Activated naive CD8-positive, alpha-beta T cell treated with anti-CD3 and anti-CD28 coated beads for 36 hours (primary cell): ENCODE measurements at places on chromosomes 16 and 17. TPM values are rescaled to one million over a fixed set of nuclear protein-coding genes. Genes with fewer than 3 reads are reported as not detected.
A peak's percentile ranks its signal among the peaks of the same experiment; 100 is the strongest.

DNA sequence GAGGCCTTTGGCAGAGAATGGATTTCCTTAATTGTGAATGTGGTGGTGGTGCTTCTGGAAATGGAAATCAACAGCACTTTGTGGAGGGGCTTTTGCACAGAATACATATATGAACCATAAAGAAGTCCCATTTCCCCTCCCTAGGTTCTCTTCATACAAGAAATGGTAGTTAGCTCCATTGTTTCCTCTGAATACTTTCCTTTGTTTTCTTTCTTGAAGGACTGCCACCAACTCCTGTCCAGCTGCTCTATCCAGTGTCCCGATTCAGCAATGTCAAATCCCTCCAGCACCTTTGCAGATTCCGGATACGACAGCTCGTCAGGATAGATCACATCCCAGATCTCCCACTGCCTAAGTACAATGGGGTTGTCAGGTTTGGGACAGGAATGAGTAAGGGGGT, 33.2 kb upstream of the ARHGAP23 start:
- H3K27ac ChIP-seq: no peak overlapping the region
- H3K27me3 ChIP-seq: no peaks in the 10 kb centered on the region
- H3K4me1 ChIP-seq: no peaks in the 10 kb centered on the region
- no peak for DNase-seq
- peaks cover 4% of the 10 kb centered on the region for H3K36me3 ChIP-seq
- no peak overlapping the region for H3K4me3 ChIP-seq

The NPTX1 gene
- 5.3 TPM for total RNA-seq

- DNase-seq: peak; percentile 84
- H3K27me3 ChIP-seq: no peaks in the 10 kb centered on the region
- H3K36me3 ChIP-seq: no peaks in the 10 kb centered on the region
- no peak overlapping the region for H3K4me3 ChIP-seq
These were observed 192.4 kb upstream of the GSE1 start for GRCh38 chr16:85420501-85421337.

DNA sequence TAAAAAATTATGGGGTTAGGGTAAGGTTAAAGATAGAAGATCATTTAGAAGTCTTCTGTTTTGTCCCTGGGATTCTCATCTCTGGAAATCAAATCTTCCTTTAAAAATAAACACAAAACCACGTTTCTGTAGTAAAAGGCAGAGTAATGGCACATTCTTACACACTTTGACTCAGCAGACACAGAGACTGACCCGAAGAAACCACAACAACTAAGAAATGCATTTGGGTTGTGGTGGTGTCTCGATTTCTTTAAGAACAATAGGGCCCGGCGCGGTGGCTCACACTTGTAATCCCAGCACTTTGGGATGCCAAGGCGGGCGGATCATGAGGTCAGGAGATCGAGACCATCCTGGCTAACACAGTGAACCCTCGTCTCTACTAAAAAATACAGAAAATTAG, 54.9 kb upstream of the MYH10 start:
- DNase-seq: no peak
- H3K36me3 ChIP-seq: no peaks in the 10 kb centered on the region
- no peak overlapping the region for H3K4me3 ChIP-seq
- H3K27me3 ChIP-seq: peaks cover 22% of the 10 kb centered on the region
- no peak overlapping the region for H3K27ac ChIP-seq
- H3K4me1 ChIP-seq: no peaks in the 10 kb centered on the region

The SLX1A gene
- 65.7 TPM for total RNA-seq

The TRIM72 gene
- total RNA-seq: not detected

DNA sequence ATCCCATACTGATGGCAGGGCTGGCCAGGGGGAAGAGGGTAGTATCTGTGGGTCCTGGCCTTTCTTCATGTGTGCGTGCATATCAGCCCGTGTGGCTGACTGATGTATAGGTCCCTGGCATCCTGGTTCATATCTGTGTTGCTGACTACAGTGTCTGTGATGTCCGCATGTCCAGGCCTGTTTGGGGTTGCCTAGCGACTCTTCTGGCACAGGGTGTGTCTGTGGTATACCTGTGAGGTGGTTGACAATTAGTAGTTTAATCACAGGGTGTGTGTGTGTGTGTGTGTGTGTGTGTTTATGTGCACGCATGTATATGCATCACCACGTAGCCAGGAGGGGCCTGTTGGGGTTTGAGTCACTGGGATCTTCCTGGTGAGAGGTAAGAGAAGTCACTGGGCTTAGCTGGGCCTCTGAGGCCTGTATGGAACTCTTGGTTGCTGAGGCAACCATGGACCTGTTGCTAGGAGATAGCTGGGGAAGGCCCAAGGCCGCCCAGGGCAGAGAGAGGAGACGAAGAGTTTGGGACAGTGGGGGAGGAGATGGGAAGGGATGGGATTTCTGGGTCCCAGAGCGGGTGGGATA, 603 bp upstream of the TMEM95 start:
- H3K36me3 ChIP-seq: peaks cover 22% of the 10 kb centered on the region
- H3K4me3 ChIP-seq: peak overlapping the region; percentile 11
- H3K4me1 ChIP-seq: peaks cover 42% of the 10 kb centered on the region
- peak; percentile 46 for DNase-seq
- peak overlapping the region; percentile 57 for H3K27ac ChIP-seq
- no peaks in the 10 kb centered on the region for H3K27me3 ChIP-seq

GRCh38 chr16:15990902-15991301, 41.5 kb downstream of the ABCC1 start:
- H3K4me3 ChIP-seq: no peak overlapping the region
- peaks cover 44% of the 10 kb centered on the region for H3K4me1 ChIP-seq
- no peak overlapping the region for H3K27ac ChIP-seq
- H3K27me3 ChIP-seq: no peaks in the 10 kb centered on the region
- H3K36me3 ChIP-seq: peaks cover 19% of the 10 kb centered on the region
- no peak for DNase-seq

The CWC25 gene
- 22.3 TPM for total RNA-seq

DNA sequence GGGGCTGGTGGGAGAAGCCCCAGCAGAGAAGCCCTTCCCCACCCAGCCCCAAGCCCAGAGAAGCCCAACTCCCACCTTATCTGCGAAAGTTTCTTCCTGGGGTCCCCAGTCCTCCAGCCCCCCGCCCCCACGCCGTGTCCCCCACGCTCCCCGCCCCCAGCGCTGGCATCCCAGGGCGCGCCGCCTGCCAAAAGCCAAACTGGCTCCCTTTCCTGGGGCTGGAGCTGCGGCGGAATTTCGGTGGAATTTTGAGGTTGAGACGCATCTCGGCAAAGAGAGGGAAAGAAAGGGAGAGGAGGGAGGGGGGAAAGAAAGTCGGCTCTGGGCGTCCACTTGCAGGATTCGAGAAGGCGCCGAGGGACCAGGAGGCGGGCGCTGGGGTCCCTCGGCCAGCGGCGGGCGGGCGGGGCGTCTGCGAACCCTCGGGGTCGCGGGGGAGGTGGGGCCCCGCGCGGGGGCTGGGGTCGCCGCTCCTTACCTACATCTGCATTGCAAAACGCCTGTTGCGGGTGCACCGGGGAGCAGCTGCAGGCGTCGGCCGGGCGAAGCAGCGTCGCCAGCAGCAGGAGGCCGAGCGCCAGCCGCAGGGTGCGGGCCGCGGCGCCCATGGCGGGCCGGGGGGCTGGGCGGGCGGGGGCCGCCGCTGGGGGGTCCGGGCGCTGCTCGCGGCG, 571 bp downstream of the TIMP2 start:
- no peak overlapping the region for H3K27ac ChIP-seq
- no peaks in the 10 kb centered on the region for H3K36me3 ChIP-seq
- H3K4me3 ChIP-seq: peak overlapping the region; percentile 64
- H3K4me1 ChIP-seq: peaks cover 11% of the 10 kb centered on the region
- DNase-seq: no peak

- H3K4me1 ChIP-seq: peaks cover 3% of the 10 kb centered on the region
- no peak for DNase-seq
- no peak overlapping the region for H3K4me3 ChIP-seq
These were observed 32.4 kb upstream of the NF1 start for GRCh38 chr17:31062346-31062745.

DNA sequence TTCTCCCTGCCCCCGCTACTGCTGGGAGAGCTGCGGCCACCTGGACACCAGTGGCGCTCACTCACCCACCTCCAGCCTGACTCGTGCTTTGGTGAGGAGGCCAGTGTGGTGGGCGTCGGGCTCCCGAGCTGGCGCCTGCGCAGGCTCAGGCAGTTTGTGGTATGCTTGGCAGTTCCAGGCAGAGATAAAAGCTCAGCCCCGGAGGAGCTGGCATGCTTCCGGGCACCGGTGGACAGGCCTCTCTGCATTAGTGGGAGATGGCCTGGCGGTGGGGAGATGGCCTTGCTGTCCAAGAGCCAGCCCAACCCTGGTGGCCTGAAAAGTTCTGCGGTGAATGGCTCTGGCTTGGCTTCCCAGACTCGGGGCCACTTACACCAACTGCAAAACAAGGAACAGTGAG, 4.1 kb downstream of the ADGRG1 start:
- peaks cover 23% of the 10 kb centered on the region for H3K27me3 ChIP-seq
- H3K27ac ChIP-seq: no peak overlapping the region
- H3K4me1 ChIP-seq: peaks cover 9% of the 10 kb centered on the region
- no peak for DNase-seq
- H3K36me3 ChIP-seq: no peaks in the 10 kb centered on the region
- no peak overlapping the region for H3K4me3 ChIP-seq

- no peaks in the 10 kb centered on the region for H3K36me3 ChIP-seq
- H3K4me1 ChIP-seq: peaks cover 6% of the 10 kb centered on the region
- H3K27ac ChIP-seq: no peak overlapping the region
These were observed 75.3 kb upstream of the CRHR1 start for GRCh38 chr17:45708707-45709290.

DNA sequence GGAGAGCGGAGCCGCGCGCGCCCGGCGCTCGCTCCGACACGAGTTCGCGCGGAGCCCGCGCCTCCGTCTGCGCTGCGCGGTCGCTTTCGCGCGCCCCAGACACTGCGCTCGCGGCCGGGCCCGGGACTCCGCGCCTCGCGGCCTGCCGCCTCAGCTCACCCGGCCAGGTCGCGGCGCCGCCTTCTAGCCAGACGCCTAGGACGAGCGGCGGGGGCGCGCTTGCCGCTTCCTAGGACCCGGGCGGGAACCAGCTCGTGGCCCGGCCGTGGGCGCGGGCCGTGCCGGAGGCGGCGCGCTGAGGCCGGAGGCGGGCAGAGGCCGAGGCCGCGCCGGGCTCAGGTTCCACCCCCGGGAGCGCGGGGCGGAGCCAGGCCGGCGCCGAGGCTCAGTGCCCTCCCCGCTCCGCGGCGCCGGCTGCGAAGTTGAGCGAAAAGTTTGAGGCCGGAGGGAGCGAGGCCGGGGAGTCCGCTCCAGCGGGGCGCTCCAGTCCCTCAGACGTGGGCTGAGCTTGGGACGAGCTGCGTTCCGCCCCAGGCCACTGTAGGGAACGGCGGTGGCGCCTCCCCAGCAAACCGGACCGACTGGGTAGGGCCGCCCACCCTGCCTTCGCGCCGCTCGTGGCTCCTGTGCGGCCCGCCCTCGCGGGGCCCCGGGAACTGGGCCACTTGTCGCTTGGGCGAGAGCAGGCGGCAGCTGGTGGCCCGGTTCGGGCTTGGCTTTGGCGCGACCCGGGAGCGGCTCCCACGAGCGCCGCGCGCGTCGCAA, at the start of gene SPHK1:
SPHK1 (plus strand) TSS at position 388 of the 765 bp plus-strand sequence. CDS start 1,036 bp downstream, outside the sequence.
- H3K4me3 ChIP-seq: peak within 1 kb of the TSS; percentile 82
- H3K27ac ChIP-seq: peak within 1 kb of the TSS; percentile 87
- H3K27me3 ChIP-seq: no peaks in the 10 kb centered on the region
- peaks cover 4% of the 10 kb centered on the region for H3K4me1 ChIP-seq

- no peak overlapping the region for H3K4me3 ChIP-seq
- H3K4me1 ChIP-seq: no peaks in the 10 kb centered on the region
- DNase-seq: no peak
- no peak overlapping the region for H3K27ac ChIP-seq
These were observed 153.9 kb upstream of the CACNG3 start for GRCh38 chr16:24102209-24102660.

The KCNJ2 gene
- total RNA-seq: not detected

- H3K27ac ChIP-seq: no peak overlapping the region
- peak overlapping the region; percentile 57 for H3K4me3 ChIP-seq
- H3K27me3 ChIP-seq: peaks cover 29% of the 10 kb centered on the region
- no peaks in the 10 kb centered on the region for H3K36me3 ChIP-seq
- DNase-seq: no peak
These were observed 527 bp upstream of the MGAT5B start for GRCh38 chr17:76867578-76868175.

The AXIN2 gene
- total RNA-seq: 1.5 TPM

GRCh38 chr17:47694581-47695428, 844 bp downstream of the TBKBP1 start:
- peak; percentile 59 for DNase-seq
- peak overlapping the region; percentile 87 for H3K27ac ChIP-seq
- H3K4me1 ChIP-seq: peaks cover 65% of the 10 kb centered on the region
- H3K27me3 ChIP-seq: no peaks in the 10 kb centered on the region

GRCh38 chr17:77189148-77189547, 48.4 kb downstream of the SEC14L1 start:
- H3K36me3 ChIP-seq: peaks cover 24% of the 10 kb centered on the region
- peak overlapping the region; percentile 15 for H3K4me3 ChIP-seq
- peaks cover 36% of the 10 kb centered on the region for H3K4me1 ChIP-seq
- no peaks in the 10 kb centered on the region for H3K27me3 ChIP-seq
- peak; percentile 52 for DNase-seq

DNA sequence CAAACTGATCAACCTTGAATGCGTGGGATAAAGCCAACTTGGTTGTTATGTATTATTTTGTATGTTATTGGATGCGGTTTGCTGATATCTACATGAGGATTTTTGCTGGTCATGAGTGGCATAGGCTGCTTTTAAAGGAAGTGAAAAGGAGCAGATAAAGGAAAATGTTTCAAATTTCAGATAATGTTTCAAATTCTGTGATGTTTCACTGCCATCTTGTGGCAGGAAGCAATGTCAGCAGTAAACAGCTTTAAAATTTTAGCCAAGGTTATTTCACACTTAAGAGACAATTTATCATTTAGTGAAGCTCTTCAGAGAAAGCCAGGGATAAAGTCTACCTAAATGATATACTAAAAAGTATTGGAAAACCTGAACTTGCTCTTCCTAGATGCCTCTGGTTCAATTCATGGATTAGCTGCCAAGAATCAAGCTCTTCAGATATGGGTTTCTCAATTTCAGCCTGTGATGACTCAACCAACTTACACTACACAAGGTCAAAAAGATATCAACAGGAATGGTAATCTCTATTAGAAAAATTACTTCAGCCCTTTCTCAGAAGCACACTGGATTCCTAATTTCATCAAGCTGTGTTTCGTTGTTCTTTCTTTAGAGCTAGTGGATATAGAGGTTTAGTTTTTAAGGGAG, 136.0 kb upstream of the C17orf78 start:
- no peaks in the 10 kb centered on the region for H3K4me1 ChIP-seq
- H3K27me3 ChIP-seq: no peaks in the 10 kb centered on the region
- H3K36me3 ChIP-seq: peaks cover 22% of the 10 kb centered on the region
- no peak for DNase-seq
- H3K27ac ChIP-seq: no peak overlapping the region

GRCh38 chr16:19984135-19984534, 89.6 kb downstream of the GPR139 start:
- no peaks in the 10 kb centered on the region for H3K36me3 ChIP-seq
- H3K4me3 ChIP-seq: no peak overlapping the region
- DNase-seq: no peak
- H3K27me3 ChIP-seq: peaks cover 22% of the 10 kb centered on the region
- no peak overlapping the region for H3K27ac ChIP-seq
- no peaks in the 10 kb centered on the region for H3K4me1 ChIP-seq

DNA sequence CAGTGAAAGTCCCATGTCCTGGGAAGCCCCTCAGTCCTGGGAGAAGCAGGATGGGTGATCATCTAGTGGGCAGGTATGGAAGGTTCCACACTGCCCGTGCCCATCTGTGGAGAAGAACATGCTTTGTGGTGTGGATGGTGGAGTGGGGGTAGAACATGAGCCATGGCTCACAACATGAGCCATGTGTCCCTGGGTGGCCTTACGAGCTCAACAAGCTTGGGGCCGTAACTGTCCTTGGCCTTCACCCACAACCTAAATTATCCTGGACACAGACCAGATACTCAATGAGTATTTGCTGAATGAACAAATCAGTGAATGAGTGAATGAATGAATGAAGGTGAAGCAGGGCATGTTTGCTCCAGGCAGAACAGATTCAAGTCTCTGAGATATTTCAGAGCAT, 13.5 kb downstream of the SOX8 start:
- no peak overlapping the region for H3K4me3 ChIP-seq
- no peak for DNase-seq
- peaks cover 6% of the 10 kb centered on the region for H3K36me3 ChIP-seq

The CA7 gene
- not detected for total RNA-seq

The GAST gene
- total RNA-seq: not detected
